ENCODE measurements at places on chromosomes 3 and 15.

- DNase-seq, result no peak
These were observed 21.3 kb upstream of the KPNA4 start for GRCh38 chr3:160586679-160587078.

GRCh38 chr3:33750211-33750548 lies 32.1 kb upstream of the CLASP2 start:
- DNase-seq, result no peak

DNA sequence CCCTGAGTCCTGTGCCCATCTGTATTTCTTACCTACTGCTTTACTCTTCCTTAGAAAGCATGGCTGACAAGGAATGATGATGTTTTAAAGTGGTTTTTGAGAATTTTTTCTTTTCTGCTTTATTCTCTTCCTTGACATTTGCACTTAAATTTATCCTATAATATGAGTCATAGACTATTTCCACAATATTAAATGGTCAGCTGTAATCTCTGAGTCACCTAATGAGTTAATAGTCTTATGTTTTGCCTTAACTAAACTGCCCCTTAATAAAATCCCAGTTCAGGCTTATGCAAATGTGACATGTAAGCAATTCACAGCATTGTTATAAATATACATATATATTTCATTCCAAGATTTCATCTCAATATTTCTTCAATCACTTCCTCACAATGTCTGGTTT lies 23.8 kb downstream of the MEIS2 start:
- DNase-seq, result no peak

DNA sequence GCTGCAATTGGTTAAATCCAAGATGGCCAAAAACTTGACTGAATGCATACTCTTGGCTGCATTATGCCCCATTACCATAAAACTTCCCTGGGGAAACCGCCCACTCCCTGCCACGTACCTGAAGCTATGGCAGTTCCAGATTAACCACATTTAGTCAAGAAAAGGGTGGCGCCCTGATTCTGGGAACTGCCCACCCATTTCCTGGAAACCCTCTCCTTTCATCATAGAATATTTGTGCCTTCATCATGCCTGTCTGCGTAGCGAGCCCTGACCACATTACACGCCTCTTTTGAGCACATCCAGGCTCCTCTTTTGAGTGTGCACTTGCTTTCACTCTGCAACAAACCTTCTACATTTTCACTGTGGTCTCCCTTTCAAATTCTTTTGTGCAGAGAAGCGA lies 5.2 kb downstream of the LINS1 start:
- DNase-seq, result peak; percentile 96

GRCh38 chr3:56788521-56788920 lies 13.2 kb downstream of the ARHGEF3 start:
- no peak for DNase-seq

GRCh38 chr15:80034629-80035028 lies 24.8 kb upstream of the ZFAND6 start:
- DNase-seq, result no peak

DNA sequence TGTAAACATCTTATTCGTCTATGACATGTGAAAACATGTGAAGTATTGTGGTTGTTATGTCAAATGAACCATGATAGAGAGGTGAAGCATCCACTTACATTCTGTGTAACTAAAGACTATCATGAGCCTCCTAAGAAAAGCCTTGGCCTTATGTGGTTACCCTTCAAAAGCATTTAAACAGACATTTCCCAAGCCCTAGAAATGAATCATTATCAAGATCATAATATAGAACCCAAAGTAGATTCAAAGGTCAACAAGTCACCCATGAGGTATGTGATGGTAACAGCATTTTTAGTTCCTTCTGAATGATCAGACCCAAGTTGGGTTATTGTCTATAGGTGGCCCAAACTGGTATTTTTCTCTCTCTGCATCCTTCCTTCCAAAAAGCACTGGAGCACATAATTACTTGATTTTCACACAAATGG lies 408.0 kb downstream of the TBL1XR1 start:
- DNase-seq, result no peak

- DNase-seq, result no peak
These were observed 263.2 kb upstream of the LMCD1 start for GRCh38 chr3:8238432-8238831.

DNA sequence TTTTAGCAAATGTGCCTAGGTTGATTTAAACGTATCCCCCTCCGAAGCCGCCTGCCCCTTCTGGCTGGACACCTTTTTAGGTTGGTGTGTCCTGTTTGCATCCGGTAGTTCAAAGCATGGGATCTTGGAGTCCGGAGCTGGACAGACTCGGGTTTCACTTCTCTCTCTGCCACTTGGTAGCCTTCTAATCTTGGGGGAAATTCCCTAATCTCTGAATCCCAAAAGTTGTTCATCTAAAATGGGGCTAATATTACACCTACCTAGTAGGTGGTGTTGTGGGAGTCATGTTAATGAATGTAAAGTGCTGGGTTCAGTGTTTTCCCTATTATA lies 760 bp downstream of the FANCI start:
- no peak for DNase-seq

- no peak for DNase-seq
These were observed 46.0 kb downstream of the SLC7A14 start for GRCh38 chr3:170539897-170540296.

Data from T-helper 2 cell treated with Interferon-gamma antibody and Interleukin-4, amounts not matched to agents 5 μg/mL and 100 μg/mL, for 36 hours (primary cell).